AG04450 (cell line): ENCODE measurements at places on chromosomes 1 and 21.

DNA sequence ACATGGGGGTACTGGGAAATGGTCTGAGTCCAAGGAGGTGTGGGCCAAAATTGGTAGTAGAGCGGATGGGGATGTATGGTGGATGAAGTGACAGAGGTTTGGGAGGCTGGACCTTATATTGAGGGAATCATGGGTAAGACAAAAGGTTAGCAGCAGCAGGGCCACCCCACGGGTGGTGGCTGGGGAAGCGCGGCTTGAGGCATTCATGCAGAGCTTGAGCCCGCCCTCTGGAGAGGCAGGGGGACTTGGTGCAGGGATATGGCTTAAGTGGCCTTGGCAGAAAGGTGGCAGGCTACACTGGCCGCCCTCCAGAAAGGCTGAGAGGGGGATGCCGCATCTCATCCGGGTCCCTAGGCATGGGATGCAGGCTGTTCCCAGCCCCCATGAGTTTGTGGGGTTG, 31.5 kb downstream of the HMGB4 start:
- no peak for DNase-seq

DNA sequence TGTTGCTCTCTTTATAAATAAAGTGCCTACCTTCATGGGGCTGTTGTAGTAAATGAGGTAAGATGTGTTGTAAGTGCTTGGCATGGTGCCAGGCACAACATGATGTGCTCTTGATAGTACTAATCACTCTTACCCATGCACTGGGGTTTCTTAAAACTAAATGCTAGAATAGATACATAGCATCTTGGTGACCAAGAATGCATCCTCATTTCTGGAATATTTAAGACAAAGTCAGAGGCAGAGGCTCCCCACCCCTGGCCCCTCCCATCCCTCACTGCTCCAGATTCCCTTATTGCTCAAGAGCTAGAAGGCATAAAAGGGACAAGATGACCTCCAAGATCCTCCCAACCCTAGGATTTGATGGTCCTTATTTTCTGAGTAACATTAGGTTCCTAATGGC, 61.3 kb downstream of the GLUL start:
- no peak for DNase-seq

DNA sequence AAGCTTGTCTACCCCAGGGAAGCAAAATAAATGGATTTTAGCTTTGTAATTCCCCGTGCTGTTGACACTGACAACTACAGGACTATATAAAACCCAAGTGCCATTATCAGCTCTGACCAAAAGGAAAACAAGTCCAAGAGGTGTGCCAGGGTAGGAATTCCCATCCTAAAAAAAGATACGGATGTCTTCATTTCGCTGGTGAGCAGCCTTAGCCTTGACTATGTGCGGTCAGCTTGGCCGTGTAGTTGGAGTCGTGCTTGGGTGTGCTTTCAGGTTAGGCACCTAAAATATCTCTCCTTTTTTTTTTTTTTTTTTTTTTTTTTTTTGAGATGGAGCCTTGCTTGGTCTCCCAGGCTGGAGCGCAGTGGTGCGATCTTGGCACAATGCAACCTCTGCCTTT, 28.9 kb upstream of the ACTN2 start:
- DNase-seq: no peak

DNA sequence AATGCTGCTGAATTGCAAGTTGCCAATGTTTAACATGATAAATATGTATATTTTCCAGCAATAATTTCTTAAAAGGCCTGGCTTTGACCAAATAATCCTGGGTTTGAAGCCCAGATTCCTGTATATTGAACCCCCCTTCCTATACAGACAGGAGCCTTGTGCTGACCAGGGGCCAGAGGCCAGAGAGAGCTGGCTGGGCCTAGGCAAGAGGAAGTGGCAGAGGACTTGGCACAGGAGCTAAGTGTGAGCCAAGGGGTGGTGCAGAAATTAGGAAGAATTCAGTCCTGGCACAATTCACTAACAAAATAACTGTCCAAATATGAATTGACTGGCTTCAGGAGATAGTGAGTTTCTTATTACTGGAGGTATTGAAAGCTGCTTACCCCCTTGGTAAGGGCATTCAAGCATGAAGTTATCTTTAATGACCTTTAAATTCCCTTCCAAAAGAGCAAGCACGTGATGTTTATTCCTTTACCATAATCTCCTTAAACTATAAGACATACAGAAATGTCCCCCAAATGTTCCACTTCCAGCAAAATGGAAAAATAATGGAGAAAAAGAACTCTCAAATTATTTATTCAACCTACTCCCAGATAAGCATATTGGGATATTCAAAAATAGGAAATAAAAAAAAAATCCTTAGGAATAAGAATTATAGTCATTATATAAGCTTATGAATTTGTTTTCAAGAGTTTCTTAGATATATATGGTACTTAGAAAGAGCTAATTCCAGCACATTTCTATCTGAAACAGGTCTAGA, 26.6 kb downstream of the NIBAN1 start:
- DNase-seq: no peak

DNA sequence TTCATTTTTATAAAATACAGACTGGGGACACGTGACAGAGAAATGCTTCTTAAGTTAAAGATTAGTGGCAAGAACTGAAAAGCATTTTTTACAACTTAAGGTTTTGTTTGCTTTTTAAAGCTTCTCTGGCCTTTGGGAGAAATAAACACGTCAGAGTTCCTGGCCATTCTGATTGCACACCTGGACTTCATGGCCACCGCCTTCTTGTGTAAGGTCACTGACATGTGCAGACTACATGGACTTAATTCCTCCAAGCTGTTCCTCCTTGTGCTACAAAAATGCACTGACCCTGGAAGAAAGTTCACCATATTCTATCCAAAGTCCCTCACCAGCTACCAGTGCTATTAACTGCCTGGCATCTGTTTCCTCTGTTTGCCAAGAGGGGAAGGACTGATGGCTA, 56.1 kb downstream of the GADD45A start:
- no peak for DNase-seq
